Epithelial cell of prostate (primary cell): ENCODE measurements at places on chromosomes 13 and 19.

- no peak for DNase-seq
Observed at GRCh38 chr13:32895296-32895695, 120.9 kb upstream of the KL start.

DNA sequence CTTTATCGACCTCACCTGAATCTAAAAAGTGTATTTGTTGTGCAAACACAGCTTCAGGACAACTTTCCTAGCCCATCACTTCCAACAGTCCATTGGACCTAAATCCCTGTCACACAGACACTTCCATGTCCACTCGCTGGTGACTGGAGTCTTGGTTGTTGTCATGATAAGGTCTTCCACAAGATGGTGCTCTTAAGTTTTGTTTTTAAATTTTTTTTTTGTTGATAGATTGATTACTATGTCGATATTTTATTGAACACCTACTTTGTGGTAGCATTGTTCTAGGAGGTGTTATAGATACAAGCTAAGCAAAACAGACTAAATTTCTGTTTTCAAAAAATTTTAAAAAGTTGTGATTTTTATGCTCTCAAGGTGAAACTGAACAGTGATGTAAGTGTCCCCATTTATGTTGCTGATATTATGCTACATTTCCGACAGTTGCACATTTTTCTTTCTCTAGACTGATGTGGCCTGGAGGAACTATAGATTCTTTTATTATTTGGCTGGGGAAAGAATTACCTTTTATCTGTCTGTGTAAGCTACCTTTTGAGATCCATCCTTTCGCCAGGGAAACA is 8.1 kb upstream of the ERICH6B start:
- DNase-seq: no peak

DNA sequence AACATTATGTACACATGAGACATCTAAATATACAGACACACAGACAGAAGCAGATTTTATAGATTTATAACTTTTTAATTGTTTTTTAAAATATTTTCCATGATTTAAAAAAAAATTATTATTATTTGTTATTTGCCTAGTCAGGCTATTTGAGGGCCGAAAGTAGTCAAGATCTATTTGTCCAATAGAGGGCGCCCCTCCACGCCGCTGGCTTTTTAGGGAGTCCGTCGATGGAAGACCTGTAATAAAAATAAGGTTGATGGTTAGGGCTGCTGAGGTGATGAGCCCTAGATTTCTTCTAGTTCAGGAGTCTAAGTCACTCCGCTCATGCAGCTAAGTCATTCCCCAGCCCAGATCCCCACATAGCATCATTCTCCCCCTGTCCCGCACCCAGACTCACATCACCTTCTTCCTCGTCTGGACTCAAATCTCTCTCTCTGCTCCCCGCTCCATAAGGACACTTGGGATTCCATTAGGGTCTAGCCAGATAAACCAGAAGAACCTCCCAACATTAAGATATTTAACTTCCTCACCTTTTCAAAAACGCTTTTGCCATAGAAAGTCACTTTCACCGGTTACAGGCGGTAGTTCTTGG is 33.9 kb upstream of the CEACAM21 start:
- DNase-seq: no peak

DNA sequence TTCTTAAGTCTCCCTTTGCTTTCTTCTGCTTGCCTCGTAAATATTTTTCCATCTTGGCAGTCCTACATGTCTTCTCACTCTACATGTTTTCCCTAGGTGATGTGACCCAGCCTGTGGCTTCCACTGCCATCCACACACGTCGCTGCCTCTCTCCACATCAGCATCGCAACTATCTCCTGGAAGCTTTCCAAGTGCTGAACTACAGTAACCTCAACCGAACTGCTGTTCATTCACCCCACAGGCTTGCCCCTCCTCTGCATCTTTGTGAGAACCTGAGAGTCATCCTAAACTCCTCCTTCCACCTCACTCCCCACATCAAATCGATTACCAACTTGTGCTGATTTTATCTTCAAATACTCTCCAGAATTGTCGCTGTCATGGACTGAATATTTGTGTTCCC is 41.2 kb upstream of the USPL1 start:
- peak; percentile 24 for DNase-seq

DNA sequence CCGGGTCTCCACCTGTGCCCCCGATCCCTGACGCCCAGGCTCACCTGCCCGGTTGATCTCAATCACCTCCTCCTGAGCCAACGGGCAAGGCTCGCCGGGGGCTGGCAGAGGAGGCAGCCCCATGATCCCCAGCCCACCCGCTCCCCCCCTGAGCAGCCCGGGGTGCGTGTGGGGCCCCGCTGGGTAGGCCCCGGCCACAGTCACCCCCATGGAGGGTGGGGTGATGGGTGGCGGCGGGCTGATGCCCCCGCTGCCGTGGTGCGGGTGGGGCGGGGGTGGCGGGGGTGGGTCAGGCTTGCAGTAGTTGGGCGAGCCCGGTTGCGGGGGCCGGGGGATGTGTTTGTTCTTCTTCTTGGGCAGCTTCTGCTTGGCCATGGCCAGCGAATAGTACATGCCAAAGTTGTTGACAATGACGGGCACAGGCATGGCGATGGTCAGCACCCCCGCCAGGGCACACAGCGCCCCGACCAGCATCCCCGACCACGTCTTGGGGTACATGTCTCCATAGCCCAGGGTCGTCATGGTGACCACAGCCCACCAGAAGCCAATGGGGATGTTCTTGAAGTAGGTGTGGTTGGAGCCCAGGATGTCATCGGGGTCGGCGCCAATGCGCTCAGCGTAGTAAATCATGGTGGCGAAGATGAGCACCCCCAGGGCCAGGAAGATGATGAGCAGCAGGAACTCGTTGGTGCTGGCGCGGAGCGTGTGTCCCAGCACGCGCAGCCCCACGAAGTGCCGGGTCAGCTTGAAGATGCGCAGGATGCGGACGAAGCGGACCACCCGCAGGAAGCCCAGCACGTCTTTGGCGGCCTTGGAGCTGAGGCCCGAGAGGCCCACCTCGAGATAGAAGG is 6.0 kb downstream of the KCNC3 start:
- DNase-seq: no peak

DNA sequence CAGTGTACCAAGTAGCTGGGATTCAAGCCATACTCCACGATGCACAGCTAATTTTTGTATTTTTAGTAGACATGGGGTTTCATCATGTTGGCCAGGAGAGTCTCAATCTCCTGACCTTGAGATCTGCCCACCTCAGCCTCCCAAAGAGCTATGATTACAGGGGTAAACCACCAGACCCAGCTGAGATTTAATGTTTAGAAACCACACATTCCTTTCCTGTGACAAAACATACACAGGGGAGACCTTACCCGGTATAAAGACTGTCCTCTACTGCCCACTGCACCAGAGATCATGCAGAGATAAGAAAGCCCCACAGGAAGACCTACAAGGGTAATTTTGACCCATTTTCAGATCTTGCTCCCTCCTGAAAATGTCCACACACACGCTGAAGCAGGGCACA is 22.8 kb upstream of the ZNF83 start:
- no peak for DNase-seq

GRCh38 chr13:44156294-44156658 is 217.3 kb upstream of the SERP2 start:
- DNase-seq: no peak

DNA sequence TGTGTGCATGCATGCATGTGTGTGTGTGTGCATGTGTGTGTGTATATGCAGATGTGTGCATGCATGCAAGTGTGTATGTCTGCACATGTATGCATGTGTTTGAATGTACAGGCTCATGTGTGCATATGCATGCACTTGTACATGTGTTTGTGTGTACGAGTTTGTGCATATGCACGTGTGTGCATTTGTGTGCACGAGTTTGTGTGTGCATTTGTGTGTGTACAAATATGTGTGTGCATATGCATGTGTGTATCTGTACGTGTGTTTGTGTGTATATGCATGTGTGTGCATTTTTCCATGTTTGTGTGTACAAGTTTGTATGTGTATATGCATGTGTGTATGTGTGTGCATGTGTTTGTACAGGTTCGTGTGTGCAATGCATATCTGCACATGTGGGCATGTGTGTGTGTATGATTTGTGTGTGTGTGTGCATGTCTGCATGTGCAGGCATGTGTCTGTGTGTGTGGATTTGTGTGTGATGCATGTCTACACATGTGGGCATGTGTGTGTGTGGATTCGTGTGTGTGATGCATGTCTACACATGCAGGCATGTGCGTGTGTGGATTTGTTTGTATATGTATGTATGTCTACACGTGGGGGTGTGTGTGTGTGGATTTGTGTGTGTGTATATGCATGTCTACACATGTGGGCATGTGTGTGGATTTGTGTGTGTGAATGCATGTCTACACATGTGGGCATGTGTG is 57.1 kb downstream of the F2RL3 start:
- no peak for DNase-seq

GRCh38 chr19:17294051-17294891 is 9.0 kb downstream of the ABHD8 start:
- DNase-seq: no peak

DNA sequence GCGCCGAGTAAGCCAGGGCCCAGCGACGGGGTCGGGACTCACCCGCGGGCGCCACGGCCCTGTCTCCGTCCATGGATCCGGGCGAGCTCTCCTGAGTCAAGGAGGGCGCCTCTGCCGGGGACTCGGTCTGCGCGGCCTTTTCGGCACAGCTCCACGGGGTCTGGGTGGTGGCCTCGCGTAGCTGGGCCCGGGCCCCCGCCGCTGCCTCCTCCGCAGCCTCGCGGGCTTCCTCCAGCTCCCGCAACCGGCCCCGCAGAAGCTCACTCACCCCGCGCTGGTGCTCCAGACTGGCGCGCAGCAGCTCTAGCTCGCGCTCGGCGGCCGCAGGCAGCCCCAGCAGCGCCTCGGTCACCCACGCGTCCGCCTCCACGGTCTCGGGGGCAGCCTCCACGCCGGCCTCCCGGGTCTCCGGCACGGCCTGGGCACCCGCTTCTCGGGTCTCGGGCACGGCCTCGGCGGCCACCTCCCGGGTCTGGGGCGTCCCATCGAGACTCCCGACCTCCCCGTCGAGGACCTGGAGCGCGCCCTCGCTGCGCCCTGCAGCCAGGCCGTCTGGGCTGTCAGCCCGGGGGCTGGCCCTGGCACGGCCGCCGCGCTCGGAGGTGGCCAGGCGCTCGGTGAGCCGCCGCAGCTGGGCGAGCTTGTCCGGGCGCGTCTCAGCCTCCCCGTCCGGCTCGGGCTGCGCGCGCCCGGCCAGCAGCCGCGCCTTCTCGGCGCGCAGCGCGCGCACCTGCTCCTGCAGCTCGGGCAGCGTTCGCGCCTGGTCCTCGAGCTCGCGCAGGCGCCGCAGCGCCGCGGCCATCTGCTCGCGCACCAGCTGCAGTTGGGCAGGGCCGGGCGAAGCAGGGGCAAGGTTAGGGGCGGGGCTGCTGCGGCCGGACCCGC is 8.4 kb downstream of the KANK3 start:
- DNase-seq: peak; percentile 82

- DNase-seq: peak; percentile 22
Observed at GRCh38 chr13:35855531-35856019, 275.6 kb downstream of the DCLK1 start.

- DNase-seq: no peak
Observed at GRCh38 chr19:17337675-17338432, 501 bp downstream of the GTPBP3 start.

- no peak for DNase-seq
Observed at GRCh38 chr19:34731019-34731829, 2.8 kb upstream of the ZNF181 start.

DNA sequence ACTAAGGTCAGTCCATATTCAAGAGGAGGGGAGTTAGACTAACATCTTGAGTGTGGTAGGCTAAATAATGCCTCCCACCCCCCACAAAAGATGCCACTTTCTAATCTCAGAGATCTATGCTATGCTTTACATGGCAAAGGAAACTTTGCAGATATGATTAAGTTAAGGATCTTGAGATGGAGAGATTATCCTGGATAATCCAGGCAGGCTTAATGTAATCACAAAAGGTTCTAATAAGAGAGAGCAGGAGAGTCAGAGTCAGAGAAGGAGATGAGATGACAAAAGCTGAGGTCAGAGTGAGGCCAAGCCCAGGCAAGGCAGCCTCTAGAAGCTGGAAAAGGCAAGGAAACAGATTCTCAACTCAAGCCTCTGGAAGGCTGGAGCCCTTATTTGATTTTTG is 1011.6 kb downstream of the PCDH9 start:
- DNase-seq: no peak

DNA sequence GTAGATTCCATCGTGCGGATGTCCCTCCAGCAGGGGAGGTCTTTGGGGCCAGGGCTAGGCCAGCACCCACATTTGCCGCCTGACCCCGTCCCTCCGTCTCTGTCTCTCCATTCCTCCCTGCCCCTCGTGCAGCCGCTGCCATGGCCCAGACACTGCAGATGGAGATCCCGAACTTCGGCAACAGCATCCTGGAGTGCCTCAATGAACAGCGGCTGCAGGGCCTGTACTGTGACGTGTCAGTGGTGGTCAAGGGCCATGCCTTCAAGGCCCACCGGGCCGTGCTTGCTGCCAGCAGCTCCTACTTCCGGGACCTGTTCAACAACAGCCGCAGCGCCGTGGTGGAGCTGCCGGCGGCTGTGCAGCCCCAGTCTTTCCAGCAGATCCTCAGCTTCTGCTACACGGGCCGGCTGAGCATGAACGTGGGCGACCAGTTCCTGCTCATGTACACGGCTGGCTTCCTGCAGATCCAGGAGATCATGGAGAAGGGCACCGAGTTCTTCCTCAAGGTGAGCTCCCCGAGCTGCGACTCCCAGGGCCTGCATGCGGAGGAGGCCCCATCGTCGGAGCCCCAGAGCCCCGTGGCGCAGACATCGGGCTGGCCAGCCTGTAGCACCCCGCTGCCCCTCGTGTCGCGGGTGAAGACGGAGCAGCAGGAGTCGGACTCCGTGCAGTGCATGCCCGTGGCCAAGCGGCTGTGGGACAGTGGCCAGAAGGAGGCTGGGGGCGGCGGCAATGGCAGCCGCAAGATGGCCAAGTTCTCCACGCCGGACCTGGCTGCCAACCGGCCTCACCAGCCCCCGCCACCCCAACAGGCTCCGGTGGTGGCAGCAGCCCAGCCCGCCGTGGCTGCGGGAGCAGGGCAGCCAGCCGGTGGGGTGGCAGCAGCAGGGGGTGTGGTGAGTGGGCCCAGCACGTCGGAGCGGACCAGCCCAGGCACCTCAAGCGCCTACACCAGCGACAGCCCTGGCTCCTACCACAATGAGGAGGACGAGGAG is 14.8 kb downstream of the STX10 start:
- DNase-seq: no peak

DNA sequence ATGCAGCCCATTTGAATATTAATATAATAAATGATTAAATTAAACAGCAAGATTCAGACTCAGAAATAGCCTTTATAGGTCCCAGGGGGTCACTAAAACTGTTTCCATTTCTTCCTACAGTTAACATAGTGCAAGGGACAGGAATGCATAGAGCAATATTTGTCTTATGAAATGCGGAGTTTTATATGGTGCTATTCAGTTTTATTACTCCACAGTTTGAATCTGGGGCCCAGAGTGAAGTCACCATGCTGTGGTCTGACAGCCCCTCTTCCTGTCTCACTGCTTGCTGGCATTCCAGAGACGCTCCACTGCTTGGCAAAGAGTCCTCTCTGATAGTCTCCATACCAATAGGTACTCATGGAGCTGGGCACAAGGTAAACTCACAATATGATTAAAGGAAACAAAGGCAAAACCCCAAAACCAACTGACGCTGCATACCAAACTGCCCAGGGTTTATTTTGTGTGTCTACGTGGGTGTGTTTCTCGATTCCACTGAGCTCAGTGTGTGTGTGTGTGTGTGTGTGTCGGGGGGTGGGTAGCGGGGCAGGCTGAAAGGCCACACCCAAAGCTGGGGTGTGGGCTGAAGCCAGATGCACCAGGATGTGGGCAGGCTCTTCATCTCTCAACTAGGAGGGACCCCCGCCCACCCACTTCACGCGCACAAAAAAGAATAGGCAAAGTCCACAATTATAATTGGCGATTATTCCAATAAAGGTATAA is 277.9 kb downstream of the TSHZ3 start:
- no peak for DNase-seq

GRCh38 chr13:73873940-73874830 is 260.0 kb downstream of the KLF12 start:
- DNase-seq: no peak
